Small intestine (tissue), 16 donors: ENCODE measurements at places on chromosomes 13 and 19. TPM values are rescaled to one million over a fixed set of nuclear protein-coding genes. Genes with fewer than 3 reads are reported as not detected.

GRCh38 chr13:40509876-40510275 is 156.6 kb downstream of the FOXO1 start:
- no peaks in the 10 kb centered on the region for H3K36me3 ChIP-seq
- H3K27ac ChIP-seq: no peak overlapping the region
- H3K27me3 ChIP-seq: no peaks in the 10 kb centered on the region
- no peaks in the 10 kb centered on the region for H3K4me1 ChIP-seq
- no peak overlapping the region for H3K4me3 ChIP-seq
- no peak for DNase-seq

- DNase-seq: no peak
- peaks cover 29% of the 10 kb centered on the region for H3K4me1 ChIP-seq
- no peaks in the 10 kb centered on the region for H3K36me3 ChIP-seq
- H3K27ac ChIP-seq: peak overlapping the region; percentile 59
- no peak overlapping the region for H3K4me3 ChIP-seq
- H3K27me3 ChIP-seq: no peaks in the 10 kb centered on the region
Observed at GRCh38 chr19:10975374-10976130, 14.7 kb downstream of the SMARCA4 start.

GRCh38 chr13:114048443-114048842 is 74.6 kb upstream of the C13orf46 start:
- no peak overlapping the region for H3K27ac ChIP-seq
- H3K27me3 ChIP-seq: no peaks in the 10 kb centered on the region
- no peaks in the 10 kb centered on the region for H3K4me1 ChIP-seq
- no peak for DNase-seq
- peaks cover 26% of the 10 kb centered on the region for H3K36me3 ChIP-seq

The PRKACA gene
- 51.3 TPM for polyA plus RNA-seq

The CCDC70 gene
- polyA plus RNA-seq: not detected

The LPAR2 gene
- 8.0 TPM for polyA plus RNA-seq

The CAPS gene
- 13.2 TPM for polyA plus RNA-seq

The ZNF554 gene
- polyA plus RNA-seq: 3.2 TPM

- peak overlapping the region; percentile 98 for H3K27ac ChIP-seq
- peaks cover 5% of the 10 kb centered on the region for H3K36me3 ChIP-seq
- no peaks in the 10 kb centered on the region for H3K27me3 ChIP-seq
Observed at GRCh38 chr19:6373096-6373812, 660 bp downstream of the ALKBH7 start.

- peaks cover 16% of the 10 kb centered on the region for H3K4me1 ChIP-seq
- H3K27ac ChIP-seq: no peak overlapping the region
- no peak for DNase-seq
Observed at GRCh38 chr19:46844067-46844489, 6.6 kb downstream of the AP2S1 start.

- no peaks in the 10 kb centered on the region for H3K27me3 ChIP-seq
- no peak for DNase-seq
- no peaks in the 10 kb centered on the region for H3K36me3 ChIP-seq
- H3K4me3 ChIP-seq: no peak overlapping the region
Observed at GRCh38 chr13:26864576-26864975, 104.0 kb upstream of the GPR12 start.

The ITGBL1 gene
- 0.06 TPM for polyA plus RNA-seq

- no peak overlapping the region for H3K27ac ChIP-seq
- H3K4me3 ChIP-seq: no peak overlapping the region
- DNase-seq: no peak
- H3K27me3 ChIP-seq: no peaks in the 10 kb centered on the region
- no peaks in the 10 kb centered on the region for H3K36me3 ChIP-seq
Observed at GRCh38 chr13:112194167-112194530, 127.2 kb downstream of the SOX1 start.

GRCh38 chr13:74450964-74451363 is 316.8 kb upstream of the KLF12 start:
- H3K36me3 ChIP-seq: no peaks in the 10 kb centered on the region
- H3K4me1 ChIP-seq: no peaks in the 10 kb centered on the region
- no peak for DNase-seq
- no peak overlapping the region for H3K4me3 ChIP-seq
- H3K27ac ChIP-seq: no peak overlapping the region
